ENCODE measurements at places on chromosomes 12 and 14.

DNA sequence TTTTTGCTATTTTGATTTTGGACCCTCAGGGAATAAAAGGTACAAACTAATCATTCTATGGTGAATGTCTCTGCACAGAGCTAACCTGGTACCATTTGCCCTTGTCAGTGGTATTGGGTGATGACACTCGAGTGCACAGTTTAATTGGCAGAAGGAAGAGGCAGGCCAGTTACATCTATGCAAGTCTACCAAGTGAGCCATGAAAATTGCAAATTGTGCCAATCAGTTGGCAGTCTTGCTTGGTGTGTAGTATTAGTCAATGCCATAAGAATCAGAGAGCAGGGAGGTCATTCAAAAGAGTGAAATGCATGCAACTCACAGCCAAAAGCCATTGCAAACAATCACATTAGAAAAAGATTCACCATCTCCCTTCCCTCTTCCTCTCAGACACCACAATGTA is 479.6 kb downstream of the ADAMTS20 start:
- DNase-seq, result no peak

DNA sequence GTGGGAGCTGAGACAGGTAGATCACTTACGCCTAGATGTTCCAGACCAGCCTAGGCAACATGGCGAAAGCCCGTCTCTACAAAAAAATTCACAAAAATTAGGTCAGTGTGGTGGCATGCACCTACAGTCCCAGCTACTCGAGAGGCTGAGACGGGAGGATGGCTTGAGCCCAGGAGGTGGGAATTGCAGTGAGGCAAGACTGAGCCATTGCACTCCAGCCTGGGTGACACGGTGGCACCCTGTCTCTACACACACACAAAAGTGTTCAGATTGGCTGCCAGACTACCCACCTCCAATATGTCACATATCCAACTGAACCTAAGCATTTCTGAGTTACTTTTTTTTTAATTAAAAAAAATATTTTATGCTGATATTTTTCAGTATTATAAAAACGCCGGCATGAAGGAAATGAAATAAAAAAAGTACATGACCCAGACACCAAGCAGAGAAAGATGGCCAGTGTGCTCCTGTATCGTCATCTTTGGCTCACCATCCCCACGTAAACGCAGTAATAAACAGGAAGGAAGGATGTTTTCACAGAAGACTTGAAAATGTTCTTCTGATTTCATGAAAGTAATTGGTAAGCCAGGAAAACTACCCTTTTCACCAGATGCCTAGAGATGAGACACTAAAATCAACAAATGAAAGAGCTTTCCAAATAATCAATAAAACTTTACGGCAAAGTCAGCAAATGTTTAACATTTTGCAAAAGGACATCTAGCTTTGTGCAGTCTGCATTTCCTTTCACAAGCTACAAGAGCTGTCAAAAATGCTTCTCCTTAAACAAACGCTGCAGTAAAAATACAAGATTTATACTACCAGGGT is 26.4 kb downstream of the CDC42BPB start:
- no peak for DNase-seq

DNA sequence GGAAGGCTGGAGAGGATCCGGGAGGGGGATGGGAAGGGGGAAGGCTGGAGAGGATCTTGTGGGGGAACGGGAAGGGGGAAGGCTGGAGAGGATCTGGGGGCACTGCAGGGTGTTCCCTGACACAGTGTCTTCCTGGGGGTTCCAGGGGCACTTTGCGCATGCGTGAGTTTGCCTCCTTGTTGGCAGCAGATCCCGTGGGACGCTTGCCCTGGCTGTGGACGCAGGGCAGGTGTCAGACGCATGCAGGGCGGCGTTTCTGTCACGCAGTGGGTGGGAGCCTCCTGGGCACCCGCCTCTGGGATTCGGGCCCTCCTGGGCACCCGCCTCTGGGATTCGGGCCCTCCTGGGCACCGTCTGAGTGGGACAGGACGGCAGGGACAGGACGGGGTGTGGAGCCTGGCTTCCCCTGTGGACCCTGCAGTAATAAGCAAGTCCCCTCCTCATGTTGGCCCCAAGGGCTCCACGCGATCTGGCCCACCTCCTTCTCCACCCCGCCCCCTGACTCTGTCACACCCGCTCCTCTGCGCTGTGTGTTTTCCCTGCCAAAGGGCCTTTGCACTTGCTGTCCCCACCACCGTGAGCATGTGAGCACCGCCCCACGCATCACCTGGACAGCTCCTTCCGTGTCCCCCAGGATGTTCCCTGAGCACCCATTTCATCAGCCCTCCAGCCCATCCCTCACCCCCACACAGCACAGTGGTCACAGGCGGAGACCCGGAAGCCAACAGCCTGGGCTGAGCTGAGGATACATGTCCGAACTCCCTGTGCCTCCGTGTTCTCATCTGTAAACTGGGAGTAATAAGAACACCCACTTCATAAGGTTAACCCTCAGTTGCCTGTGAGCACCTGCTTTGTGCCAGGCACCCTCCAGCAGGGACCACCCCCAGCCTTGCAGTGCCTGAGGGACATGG is 4.4 kb downstream of the MMP17 start:
- peak; percentile 12 for DNase-seq

DNA sequence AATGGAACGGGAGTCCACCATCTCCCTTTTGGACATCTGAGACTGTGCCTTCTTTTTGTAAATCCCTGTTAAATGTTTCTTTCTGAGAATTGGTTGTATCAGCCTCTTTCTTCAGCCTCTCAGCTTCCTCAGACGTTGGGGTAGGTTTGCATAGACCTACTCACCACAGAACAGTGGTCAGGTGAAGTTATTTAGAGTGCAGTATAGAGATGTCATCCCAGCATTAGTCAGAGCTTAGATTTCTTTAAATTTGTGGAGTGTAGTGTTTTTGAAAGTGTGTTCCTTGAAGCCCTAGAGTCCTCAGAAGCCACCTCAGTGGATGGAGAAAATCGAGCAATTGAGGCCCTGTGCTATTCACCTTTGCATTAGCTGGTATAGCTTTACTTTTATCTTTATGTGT is 8.9 kb upstream of the EEA1 start:
- no peak for DNase-seq

DNA sequence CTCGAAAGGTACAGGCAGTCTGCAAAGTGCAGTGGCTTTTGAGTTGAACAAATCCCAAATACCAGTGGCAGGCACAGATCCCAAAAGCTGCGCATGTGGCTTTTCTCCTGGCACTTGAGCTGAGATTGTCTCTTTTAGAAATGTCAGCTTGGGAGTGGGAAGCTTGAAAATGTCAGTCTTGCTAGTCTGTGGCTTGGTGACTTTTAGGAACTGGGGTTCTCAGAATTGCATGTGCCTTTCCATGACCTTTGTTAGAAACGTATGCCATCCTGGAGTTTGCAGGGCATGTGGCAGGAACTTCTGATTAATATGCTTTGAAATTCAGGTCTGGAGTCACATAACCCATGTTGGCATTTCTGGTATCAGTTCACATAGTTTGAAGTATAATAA is 182.1 kb downstream of the CHST11 start:
- no peak for DNase-seq

GRCh38 chr12:121570467-121571283 is 10.1 kb downstream of the KDM2B start:
- DNase-seq, result no peak

- DNase-seq, result no peak
These were observed 212.6 kb downstream of the TTC8 start for GRCh38 chr14:89037065-89037464.

- no peak for DNase-seq
These were observed 37.6 kb upstream of the APPL2 start for GRCh38 chr12:105273601-105274000.

DNA sequence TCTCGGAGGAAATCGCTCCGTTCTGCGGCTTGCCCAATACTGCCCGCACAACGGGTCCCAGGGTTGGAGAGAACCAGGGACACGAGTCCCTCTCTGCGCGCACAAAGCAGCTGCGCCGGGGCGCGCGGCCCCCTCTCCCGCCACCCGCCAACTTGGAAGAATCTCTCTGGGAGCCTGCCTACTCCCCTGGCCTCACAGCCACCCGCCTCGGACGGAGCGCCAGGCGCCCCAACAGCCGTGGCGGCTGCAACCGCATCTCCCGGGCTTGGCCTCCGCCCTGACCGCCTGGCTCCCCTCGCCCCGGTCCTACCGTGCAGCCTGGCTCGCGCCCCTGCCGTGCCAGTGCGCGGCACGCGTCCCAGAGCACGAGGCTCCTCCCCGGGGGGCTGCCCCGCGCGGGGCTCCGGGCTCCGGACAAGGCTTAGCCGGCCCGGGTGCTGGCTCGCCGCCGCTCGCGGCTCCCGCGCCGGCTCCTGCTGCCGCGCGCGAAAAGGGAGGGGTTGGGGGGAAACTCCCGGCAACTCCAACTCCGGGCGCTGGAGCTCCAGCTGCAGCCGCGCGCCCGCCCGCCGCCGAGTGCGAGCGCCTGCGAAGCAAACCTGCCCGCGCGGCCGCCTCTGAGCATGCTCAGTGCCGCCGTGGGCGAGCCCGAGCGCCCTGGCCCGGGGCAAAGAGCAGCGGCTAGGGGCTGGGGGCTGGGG is at the start of gene STXBP6:
STXBP6 (minus strand) TSS at position 580 of the 701 bp plus-strand sequence. CDS start 75,329 bp downstream, outside the sequence.
- no peak for DNase-seq

DNA sequence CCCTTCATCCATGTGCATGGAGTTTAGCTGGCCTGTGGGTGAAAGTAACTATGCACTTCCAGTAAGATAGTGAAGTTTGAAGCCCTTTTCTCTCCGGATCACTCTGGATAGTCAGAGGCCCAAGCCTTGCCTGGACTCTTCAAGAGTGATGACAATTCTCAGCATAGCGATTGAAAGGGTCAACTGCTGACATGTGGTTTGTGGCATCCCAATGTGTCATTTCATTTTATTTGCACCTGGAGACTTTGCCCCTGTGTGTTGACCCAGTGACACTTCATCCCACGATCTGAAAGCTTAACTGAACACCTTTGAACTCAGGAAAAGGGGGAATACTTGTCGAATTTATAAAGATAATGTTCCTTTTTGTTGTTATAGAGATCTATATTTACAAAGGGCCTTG is 711.9 kb upstream of the TMEM132C start:
- DNase-seq, result no peak

- DNase-seq, result no peak
These were observed 33.2 kb downstream of the ZNF664 start for GRCh38 chr12:124006085-124006845.

- no peak for DNase-seq
These were observed 89.4 kb downstream of the KIF26A start for GRCh38 chr14:104227806-104228205.

- no peak for DNase-seq
These were observed 21.9 kb upstream of the HIP1R start for GRCh38 chr12:122813310-122813713.

DNA sequence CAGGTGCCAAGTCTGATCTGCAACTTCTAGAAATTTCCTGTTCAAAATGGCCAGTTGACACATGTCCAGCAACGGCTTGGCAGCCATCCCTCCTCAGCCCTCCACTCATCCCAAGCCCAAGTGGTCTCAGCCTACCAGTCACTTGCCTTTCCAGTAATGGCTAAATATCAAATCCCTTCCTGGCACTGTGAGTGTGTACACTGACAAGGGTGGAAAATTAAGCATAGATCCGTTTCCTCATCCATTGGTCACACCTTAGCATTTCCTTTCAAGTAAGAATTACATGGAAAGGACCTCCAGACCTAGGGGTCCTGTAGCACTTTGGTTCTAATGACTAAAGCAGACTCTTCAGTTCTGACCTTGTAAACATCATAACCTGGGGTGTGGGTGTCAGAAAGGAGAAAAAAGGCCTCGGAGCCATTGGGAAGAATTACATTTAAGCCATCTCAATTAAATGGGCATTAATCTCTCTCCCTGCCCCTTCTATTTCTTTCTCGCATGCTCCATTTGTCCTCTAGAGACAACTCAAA is 15.4 kb downstream of the LLPH start:
- DNase-seq, result no peak

GRCh38 chr14:103894034-103894722 is 34.1 kb upstream of the TDRD9 start:
- no peak for DNase-seq

DNA sequence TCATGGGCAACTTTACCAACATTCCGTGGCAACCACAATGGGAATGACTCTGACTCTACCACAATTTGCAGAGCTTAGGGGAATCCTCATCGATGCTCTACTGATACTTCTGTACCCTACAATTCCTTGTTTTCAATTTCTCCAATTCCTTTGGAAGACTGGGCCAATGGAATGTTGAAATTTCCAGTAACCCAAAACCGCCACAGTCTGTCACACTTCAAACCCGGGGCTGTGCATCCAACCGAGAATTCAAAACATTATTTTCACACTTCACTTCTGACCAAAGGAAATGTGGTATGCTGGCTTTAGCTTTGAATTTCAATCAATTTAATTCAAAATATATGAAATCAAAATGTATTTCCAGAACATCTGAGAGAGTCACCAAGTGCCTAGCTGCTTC is 951.4 kb downstream of the VRK1 start:
- DNase-seq, result no peak

DNA sequence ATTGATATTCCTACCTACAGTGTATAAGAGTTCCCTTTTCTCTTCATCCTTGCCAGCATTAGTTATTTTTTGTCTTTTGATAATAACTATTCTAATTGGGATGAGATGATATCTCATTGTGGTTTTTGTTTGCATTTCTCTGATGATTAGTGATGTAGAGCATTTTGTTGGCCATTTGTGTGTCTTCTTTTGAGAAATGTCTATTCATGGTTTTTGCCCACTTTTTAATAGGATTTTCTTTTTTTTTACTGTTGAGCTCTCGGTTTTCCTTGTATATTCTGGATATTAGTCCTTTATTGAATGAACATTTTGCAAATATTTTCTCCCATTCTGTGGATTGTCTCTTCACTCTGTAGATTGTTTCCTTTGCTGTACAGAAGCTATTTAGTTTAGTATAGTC is 79.6 kb upstream of the AMIGO2 start:
- DNase-seq, result no peak

DNA sequence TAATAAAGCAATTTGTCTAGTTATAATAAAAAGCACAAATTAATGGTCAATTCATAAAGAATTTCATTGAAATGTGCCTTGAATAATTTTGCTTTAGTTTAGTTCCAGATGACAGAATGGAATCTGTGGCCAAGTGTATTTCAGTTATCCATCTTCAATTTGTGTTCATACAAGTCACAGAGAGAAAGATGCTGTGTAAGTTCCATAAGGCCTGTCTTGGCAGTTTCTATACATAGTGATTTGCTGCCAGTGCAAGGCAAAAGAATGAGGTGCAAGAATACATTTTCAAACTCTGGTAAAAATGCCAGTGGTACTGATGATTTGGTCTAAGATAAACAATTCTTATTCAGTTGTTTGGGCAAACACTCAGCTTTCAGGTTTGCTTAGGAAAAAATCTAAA is 134.4 kb upstream of the PTPRB start:
- DNase-seq, result no peak

GRCh38 chr12:66453844-66454243 is 151.6 kb downstream of the HELB start:
- no peak for DNase-seq
